ENCODE measurements at places on chromosomes 6 and 20. TPM values are rescaled to one million over a fixed set of nuclear protein-coding genes. Genes with fewer than 3 reads are reported as not detected.

The MACROD2 gene
- total RNA-seq, result 5.0 TPM

The LY6G6F gene
- 0.82 TPM for total RNA-seq

The NOX3 gene
- total RNA-seq, result not detected

The POPDC3 gene
- 70.0 TPM for total RNA-seq

The MYB gene
- total RNA-seq, result 1.3 TPM

The GGTLC1 gene
- not detected for total RNA-seq

The BPIFB2 gene
- 54.9 TPM for total RNA-seq

Measured in tongue (tissue), 3 donors.